NCI-H1417 (cell line): ENCODE measurements at places on chromosomes 7 and 10.

- DNase-seq = no peak
These were observed 9.0 kb upstream of the GPR141 start for GRCh38 chr7:37674531-37674930.

- DNase-seq = no peak
These were observed 280.2 kb upstream of the PHYHIPL start for GRCh38 chr10:58896229-58896628.

DNA sequence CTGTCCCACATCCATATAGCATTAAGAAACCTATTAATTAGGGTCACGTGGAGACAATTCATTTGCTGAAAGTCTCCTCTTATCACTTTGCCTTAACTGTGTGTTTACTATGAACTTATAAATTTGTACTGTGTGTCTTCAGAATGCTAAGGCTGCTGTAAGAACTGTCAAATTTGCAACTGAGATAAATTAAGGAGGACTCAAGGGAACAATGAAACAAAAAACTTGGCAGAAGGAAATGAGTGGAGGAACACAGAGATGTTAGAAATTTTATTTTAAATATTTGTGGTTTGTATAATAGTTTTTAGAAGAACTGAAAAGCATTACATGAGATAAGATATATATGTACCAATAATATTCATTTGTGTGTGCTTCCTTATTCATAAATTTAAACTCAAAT lies 1005.3 kb upstream of the SORCS1 start:
- DNase-seq = no peak

GRCh38 chr7:133355325-133355708 lies 102.4 kb downstream of the EXOC4 start:
- DNase-seq = no peak

GRCh38 chr10:70158113-70158512 lies 11.6 kb upstream of the TYSND1 start:
- DNase-seq = no peak

DNA sequence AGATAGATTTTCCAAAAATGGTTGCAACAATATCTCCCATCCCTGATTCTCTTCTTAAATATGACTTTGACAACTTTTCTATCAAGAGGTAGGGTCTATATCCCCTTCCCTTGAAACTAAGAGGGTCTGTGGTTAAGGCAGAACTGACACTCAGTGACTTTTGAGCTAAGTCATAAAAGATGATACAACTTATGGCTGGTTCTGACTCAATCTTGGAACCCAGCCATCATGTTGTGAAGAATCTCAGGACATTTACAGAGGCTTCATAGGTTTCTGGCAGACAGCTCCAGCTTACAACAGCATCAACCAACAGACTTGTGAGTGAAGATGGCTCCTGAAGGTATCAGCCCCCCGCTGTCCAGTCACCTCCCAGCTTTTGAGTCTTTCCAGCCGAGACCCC lies 203.5 kb downstream of the RNLS start:
- DNase-seq = no peak

- DNase-seq = no peak
These were observed 52.2 kb downstream of the CALML3 start for GRCh38 chr10:5576780-5577624.

- no peak for DNase-seq
These were observed 2.9 kb downstream of the BNIP3 start for GRCh38 chr10:131978851-131979250.

DNA sequence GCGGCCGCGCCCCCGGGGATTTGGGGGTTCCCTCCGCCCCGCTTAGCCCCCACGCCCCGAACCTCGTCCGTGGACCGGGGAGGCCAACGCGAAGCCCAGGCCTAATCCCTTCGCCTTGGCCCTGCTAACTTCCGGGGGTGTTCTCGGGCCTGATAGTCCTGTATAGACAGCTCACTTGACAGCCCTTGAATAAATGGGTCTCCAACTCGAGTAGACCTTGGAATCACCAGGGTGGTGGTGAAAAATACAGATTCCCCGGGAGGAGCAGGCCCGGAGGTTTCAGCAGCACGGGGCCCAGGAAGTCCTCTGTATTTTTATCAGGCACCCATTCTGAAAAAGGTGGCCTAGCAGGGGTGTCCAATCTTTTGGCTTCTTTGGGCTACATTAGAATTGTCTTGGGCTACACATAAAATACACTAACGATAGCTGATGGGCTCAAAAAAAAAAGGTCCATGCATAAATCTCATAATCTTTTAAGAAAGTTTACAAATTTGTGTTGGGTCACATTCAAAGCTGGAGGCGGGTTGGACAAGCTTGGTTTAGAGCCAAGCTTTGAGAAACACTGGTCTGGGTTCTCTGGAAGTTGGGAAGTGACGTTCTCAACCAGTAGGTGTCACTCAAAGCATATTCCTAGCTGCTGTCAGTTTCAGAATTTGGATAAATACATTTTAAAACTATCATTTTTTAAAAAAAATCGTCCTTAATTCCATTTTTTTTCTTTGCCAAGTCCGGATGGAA lies 221.7 kb downstream of the PHTF2 start:
- DNase-seq = peak; percentile 85

- DNase-seq = no peak
These were observed 251.9 kb upstream of the PTER start for GRCh38 chr10:16184906-16185305.
